ENCODE measurements at places on chromosomes 6 and 20.

DNA sequence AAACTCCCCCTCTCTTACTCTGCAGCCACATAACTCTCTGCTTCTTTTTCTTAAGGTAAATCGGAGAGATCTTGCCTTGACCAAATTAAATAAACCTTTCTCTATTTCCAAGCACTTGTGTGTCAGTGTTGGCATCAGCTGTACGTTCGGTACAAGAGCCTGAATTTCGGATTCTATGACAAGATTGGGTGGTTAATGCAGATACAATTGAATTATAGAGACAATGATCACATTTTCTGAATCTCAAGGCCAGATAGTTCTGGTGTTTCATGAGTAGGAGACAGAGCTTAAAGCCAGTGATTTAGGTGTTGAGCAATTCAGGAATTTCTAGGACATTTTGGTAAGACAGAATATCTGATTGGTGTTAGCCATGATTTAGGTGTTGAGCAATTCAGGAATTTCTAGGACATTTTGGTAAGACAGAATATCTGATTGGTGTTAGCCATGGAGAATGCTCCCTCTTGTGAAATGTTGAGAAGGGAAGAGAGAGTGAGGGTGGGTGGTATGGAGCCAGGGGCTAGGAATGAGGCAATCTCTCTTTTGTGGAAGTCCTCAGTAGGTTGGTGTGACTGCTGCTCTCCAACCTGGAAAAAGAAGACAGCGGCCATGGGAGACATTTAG lies 5.1 kb downstream of the SPINT3 start:
- DNase-seq, result no peak

GRCh38 chr6:127475823-127476176 lies 16.6 kb upstream of the KIAA0408 start:
- DNase-seq, result no peak

- DNase-seq, result no peak
Observed at GRCh38 chr20:35462351-35462750, 7.0 kb downstream of the CEP250 start.

DNA sequence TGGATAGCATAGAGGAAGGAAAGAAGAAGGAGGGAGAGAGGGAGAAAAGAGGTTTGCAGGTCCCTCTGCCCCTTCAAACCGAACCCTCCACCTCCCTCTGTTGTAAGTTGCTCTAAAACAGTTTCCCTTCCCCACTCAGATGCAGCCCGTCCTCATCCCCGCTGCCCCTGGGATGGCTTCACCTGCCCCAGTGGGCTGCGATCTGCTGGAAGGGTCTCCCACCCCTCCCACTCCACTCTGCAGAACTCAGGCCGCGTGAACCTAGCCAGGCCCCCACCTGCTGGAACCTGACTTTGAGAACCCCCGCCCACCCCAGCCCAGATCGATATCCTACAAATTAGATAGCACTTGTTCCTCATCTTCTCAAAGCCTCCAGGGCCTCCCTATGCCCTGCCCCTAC lies 190.8 kb downstream of the DLL1 start:
- no peak for DNase-seq

DNA sequence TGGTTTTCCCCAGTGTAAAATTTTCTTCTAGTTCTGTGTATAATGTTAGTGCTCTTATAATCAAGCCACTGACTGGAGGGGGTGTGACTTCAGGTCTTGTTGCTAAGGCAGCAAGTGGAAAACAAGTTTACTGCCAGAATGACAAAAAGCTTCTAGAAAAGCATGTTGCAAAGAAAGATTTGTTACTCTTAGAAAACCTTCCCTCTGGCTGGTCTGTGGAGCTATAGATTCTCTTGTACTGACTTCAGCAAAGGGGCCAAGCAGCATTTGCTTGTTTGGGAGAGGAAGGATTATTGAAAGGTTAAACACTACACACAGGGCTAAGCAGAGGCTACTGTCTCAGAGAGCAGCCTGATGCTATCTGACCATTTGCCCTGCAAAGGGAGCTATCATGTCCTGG lies 288.8 kb downstream of the BTBD9 start:
- no peak for DNase-seq

DNA sequence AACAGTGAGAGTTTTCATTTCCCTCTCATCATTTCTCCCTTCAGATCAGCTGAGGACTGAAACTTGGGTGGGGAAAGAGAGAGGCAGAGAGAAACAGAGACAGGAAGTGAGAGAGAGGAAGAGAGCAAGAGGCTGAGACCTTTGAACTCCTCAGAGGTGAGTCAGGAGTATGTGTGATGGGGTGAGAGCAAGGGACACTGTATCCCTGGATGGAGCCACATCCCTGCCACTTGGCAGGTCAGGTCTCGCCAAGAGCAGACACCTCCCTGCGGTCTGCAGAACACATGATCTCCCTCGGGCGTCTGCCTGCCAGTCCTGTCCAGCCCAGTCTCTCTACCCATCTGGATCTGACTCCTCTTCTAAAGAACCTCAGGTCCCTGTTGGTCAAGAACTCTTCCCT lies 62.7 kb upstream of the SYNDIG1 start:
- no peak for DNase-seq
